Fibroblast of skin of left biceps (primary cell): ENCODE measurements at places on chromosomes 2 and 18.

GRCh38 chr18:10536280-10536679, 10.5 kb downstream of the NAPG start:
- no peak for DNase-seq

DNA sequence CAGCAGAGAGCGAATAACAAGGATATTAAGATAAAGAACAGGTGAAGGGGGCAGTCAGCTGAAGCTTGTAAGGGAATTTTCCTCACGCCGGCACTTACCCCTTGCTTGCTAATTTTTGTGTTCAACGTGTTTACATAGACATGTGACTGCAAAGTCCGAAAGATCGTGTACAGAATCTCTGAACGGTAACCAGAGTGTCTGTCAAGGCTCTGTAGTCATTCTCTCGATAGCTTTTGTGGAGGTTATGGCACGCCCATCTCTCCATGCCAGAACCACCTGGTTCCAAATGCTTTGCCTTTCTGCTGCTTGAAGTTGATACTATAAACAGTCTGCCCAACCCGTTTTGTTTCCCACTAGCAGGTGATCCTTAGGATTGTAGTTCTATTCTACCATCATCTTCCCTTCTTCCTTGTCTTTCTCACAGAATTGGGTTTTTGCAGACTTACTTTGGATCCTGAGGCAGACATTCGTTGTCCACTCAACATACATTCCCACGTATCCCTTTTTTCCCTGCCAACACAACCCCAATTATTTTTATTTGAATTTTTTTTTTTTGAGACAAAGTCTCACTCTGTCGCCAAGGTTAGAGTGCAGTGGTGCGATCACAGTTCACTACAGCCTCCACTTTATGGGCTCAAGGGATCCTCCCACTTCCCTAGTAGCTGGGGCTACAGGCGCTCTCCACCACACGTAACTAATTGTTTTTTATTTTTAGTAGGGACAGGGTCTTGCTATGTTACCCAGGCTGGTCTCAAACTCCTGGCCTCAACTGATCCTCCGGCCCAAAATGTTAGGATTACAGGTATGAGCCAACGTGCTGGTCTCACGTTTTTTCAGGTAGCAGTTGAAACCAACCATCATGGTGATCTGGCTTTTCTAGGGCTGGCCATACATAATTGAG, 1.3 kb upstream of the USP34 start:
- no peak for DNase-seq

DNA sequence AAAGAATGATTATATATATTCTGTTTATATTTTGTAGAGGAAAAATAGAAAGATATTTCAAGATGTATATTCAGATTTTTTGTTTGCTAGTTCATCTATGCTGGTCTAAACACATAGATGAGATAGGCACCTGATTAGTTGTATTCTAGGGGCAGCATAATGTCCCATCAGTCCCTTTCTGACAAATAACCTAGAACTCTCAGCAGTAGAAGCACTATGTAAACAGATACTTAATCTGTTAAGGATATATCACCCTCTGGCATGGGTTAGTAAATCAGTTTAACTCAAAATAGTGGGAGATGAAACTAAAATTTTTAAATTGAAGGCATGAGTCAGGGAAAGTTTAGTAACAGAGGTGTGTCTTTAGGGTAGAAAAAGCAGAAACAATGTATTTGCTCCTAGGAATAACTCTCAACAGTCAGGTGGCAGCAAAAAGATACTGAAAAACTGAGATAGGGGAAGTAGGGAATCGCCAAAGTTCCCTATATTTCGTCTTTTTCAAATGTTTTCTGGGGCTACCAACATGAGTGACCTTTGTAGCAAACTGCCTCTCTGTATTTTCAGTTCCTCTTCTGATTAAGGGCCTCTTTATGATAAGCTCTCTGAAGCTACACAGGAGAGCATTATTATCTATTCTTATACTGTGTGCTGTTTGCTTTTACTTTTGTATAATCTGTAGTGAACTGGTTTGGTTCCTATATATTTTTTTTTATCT, 5.7 kb downstream of the PPP1R1C start:
- no peak for DNase-seq

GRCh38 chr18:35912332-35912731, 60.1 kb upstream of the RMP24 start:
- no peak for DNase-seq

GRCh38 chr18:77366720-77367641, 117.3 kb downstream of the GALR1 start:
- no peak for DNase-seq

- no peak for DNase-seq
These were observed 189.7 kb downstream of the TWIST2 start for GRCh38 chr2:239037559-239037910.

- no peak for DNase-seq
These were observed 59.8 kb downstream of the ITGA4 start for GRCh38 chr2:181516992-181517391.

- no peak for DNase-seq
These were observed 829 bp downstream of the ACVR1C start for GRCh38 chr2:157627594-157628476.

- DNase-seq = no peak
These were observed 140.6 kb downstream of the VAPA start for GRCh38 chr18:10054366-10054765.

- no peak for DNase-seq
These were observed 42.9 kb downstream of the OTX1 start for GRCh38 chr2:63093502-63093901.

DNA sequence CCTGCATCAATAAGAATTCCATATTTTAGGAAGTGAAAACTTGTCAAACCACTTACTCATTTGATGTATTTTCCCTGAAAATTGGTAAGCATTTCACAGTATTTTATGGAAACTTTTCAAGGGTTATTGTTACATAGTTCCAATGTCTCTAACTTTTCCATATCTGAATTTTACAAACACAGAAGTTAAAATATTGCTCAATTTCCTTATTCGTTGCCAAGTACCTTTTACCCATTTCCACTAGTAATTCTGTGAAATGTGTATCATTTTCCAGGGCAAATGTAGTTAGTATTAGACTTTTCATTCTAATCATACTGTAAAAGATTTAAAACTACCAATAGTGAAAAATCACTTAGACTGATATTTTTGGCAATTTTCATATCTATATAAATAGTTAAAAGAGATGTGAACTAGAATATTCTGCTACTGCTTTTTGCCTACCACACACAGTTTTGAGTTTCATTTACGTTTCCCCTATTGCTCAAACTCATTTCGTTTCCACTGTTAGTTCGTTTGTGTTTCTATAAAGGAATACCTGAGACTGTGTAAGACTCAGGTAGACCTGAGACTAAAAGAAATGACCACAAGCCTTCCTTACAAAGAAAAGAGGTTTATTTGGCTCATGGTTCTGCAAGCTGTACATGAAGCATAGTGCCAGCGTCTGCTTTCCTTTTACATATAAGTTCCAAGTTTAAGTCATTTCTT, 86.3 kb downstream of the PMS1 start:
- DNase-seq = no peak

DNA sequence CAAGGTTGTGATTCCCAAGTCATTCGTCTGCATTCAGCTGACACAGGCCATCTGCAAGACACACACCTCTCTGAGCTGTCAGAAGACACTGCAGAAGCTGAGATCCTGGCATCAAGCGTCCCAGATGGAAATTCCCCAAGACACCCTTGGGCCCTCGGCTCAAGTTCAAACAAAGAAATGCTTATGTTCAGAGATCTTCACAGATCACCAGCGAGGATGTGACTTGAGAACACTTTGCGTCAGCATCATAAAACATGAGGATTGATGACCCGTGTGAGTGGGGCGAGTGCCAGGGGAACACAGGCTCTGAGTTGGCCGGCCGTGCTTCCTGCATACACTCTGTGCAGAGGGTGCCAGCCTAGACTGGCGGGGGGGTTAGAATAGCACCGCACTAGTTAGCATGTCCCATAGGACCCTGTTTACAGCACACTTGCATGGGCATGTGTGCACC, 36.8 kb downstream of the KCNIP3 start:
- peak; percentile 77 for DNase-seq

DNA sequence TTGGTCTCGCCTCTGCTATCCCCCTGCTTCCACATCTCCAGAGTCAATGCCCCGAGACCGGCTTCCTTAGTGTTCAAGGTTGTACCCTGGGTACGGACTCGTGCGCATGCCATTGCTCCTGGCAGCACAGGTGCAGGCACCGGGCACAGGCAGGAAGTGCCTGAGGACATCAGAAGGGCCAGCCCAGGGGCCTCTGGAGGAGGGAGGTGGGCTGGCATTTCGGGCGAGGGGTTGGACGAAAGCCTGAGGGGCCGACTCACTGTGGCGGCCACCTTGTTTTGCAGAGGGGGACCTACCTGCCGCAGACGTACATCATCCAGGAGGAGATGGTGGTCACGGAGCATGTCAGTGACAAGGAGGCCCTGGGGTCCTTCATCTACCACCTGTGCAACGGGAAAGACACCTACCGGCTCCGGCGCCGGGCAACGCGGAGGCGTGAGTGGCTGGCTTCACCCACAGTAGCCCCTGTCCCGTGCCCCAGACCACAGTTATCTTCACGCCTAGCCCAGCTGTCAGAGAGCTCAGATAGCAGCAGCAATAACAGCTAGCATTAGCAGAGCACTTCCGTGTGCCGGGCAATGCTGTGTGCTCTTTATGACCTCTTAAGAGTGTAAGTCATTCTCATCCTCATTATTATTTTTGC, 12.5 kb downstream of the ITM2C start:
- no peak for DNase-seq
